ENCODE measurements at places on chromosomes 7 and 10.

DNA sequence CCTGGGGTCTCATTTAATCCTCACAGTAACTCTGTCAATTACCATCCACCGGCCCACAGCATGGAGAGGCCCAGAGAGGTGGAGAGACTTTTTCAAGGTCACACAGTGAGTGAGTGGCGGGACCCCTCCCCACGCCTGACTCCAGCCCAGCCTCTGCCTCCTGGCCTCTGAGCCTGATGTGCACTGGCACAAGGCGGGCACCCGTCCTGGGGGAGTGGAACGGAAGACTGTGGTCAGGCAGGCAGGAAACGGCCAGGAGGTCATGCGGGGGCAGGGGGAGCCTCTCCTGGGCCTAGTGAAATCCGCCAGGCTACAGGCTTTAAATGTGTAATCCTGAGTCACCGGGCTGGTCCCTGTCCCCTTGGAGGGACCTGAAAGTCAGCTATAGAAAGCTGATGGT is 32.2 kb downstream of the ZCCHC24 start:
- DNase-seq, result no peak

- DNase-seq, result no peak
These were observed 89.9 kb upstream of the PPP1R3A start for GRCh38 chr7:114008696-114009095.

DNA sequence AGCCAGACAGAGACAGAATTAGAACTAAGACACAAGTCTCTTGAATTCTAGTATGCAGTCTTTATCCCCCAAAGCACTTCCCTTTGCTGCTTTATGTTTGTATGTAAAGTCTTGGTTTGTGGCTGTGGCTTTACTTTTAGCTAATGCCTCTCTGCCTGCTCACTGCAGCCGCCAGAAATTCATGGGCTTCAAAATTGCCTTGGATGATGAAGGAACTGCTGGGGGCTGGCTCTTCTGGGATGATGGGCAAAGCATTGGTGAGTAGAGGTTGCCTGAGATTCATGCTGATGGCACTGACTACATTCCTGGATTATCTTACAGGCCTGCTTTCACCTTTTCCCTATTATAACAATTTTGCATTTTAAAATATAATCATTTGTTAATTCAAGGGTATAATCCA is 10.9 kb upstream of the MGAM2 start:
- no peak for DNase-seq

DNA sequence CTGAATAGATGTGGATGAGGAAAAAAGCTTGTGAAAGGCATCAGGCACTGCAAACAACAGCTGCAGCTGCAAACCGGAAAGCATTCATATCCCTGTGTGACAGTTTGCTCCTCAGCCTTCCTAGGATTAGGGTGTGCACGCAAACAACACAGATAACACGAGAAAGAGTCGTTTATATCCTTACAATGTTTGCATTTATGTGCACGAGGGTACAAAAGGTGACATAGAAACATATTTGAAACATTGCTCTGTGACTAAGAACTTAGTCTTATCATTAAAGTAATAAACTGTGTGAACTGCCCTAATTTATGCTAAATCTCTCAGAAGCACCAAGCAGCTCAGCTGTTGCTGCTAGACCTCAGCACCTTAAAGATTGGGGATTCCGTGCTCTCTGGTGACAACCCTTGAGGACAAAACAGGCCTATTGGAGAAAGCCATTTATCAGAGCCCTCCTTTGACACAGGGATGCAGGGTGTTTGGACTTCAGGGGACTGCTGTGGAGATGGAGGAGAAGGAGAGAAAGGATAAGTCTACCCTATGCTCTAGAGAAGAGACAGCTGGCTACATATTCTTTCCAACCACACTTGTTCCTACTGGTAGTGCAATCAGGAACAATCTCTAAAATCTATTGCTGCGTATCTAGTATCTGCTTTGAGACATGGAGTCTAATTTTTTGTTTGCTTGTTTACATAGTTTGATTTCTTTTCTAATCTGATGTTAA is 176.2 kb downstream of the GNAT3 start:
- no peak for DNase-seq

GRCh38 chr10:130936851-130937250 is 374.7 kb downstream of the TCERG1L start:
- no peak for DNase-seq

DNA sequence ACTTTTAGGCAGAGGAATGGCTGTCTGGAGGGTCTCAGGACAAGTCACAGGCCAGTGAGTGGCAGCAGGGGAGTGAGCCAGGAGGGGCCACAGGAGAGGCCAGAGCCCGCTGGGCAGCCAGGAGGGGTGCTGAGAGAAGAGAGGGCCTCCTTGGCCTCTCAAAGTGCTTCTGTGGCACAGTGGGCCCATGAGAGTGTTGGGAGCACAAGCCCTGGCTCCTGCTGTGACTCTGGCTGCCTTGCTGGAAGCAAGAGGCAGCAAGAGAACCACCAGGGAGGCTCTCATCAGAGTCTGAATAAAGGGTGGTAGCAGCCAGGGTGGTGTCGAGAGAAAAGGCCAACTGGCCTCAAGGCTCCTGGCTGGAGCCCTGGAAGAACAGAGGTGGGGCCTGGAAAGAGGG is 91.1 kb downstream of the VOPP1 start:
- no peak for DNase-seq

GRCh38 chr10:33335551-33335800 is 1.0 kb upstream of the NRP1 start:
- no peak for DNase-seq

- DNase-seq, result no peak
These were observed 45.9 kb downstream of the RAMP3 start for GRCh38 chr7:45203459-45203858.

DNA sequence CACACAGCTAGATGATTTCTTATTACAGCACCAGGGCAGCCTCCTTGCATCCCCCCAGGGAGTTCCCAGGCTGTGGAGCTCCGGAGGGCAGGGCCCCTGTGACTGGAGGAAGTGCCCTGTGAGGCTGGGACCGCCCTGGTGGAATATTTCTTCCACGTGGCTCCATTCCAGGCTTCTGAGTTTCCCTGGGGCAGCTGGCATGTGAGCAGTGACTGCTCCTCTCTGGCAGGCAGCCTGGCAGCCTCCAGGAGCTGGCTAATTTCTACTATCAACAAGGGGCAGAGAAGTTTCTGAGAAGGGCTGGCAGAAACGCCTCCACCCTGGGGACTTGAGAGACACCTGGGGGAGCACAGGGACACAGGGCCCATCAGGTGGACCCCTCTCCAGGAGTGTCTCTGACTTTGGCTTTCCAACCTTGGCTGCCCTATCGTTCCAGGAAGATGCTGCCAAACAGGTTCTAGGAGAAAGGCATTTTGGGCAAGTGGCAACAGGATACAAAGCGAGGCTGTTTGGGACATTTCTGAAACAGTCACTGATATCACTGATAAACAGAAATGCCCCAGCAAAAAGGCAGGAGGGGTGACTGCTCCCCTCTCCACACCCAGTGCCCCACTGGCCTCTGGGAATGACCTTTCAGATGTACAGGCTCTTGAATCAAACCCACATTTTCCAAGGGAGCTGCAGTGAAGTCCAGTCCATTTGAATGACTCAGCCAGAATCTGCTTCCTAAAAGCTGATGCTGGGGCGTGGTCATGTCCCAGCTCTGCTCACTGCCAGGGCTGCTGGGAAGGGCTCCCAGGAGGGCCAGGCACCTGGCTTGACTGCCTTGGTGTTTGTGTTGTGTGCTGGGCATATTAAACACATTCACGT is 16.1 kb downstream of the MYOF start:
- peak; percentile 65 for DNase-seq

DNA sequence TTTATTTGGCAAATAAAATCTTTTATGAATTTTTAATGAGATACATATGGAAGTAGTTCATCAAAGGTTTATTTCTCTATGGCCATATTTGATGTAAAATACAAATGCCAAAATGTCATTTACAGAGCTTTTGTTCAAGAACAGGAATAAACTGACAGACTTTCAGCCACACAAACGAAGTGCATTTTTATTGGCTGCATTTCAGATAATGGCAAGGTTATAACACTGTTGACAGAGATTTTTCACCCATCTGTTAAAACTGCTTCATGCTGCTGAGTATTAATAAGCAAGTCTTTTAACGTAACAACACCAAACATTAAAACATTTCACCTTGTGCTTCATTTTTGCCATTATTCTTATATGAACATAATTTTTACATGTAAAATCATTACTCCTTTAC is 254.4 kb downstream of the ANKRD7 start:
- no peak for DNase-seq

DNA sequence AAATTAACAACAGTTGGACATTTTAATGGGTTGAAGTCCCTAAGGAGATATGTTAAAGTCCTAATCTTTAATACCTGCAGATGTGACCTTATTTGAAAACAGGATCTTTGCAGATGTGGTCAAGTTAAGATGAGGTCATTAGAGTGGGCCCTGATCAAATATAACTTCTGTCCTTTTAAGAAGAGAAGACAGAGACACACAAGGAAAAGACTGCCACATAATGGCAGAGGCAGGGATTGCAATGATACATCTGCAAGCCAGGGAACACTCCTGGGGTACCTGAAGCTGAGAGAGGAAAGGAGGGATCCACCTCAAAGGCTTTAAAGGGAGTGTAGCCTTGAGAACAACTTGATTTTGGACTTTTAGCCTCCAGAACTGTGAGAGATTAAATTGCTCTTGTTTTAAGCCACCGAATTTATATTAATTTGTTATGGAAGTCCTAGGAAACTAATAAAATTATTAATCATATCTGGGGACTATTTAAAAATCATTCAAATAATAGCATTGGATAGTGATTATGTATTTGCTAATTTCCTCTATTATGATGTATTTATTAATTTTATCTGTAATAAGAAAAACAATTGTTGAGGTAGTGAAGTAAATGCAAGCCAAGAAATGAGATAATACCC is 700.0 kb upstream of the PCDH15 start:
- DNase-seq, result peak; percentile 8

DNA sequence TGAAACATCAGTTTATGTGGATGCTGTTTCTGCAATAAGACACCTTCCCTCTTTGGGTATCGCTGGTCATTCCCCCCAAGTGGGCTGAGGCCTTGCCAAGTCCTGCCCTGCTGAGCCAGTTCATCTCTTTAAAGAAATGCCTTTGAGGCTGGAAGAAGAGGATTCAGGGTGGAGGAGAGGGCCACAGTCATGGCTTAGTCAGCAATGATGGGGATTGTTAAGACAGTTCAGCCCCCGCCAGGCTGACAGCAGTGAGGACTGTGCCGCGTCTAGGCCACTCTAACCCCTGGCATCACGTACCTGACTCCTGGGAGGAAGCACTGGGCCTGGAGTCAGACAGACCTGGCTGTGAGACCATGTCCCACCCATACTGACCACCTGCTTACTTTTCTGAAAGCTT is 48.3 kb downstream of the PNLIPRP2 start:
- DNase-seq, result no peak

DNA sequence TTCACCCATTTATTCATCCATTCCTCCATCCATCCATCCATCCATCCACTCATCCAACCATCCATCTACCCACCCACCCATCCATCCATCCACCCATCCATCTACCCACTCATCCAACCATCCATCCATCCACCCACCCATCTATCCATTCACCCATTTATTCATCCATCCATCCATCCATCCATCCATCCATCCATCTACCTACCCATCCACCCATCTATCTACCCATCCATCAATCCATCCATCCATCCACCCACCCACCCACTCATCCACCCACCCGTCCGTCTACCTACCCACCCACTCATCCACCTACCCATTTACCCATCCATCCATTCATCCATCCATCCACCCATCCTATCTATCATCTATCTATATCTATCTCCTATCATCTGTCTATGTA is 169.4 kb upstream of the SHH start:
- DNase-seq, result no peak

- no peak for DNase-seq
These were observed 147.9 kb downstream of the DGKB start for GRCh38 chr7:14754631-14755030.

GRCh38 chr10:74889662-74889998 is 63.2 kb downstream of the KAT6B start:
- no peak for DNase-seq

DNA sequence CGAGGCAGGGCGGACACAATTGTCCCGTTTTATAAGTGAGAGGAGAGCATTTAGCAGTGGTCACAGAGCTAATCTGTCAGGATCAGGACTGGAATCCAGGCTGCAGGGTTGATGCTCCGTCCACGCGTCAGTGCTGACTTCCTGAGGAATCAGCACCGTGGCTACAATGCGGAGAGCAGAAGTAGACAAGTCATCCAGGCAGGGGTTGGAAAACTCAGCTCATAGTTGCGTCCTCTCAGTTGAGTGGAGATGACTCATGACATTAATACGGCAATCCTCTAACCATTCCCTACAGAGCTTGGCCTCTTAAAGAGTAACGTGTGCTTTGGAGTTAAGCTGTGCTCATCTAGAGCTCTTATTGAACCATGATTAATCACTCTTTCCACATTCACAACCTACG is 17.1 kb upstream of the HTR5A start:
- DNase-seq, result no peak
